ENCODE measurements at places on chromosomes 1 and 21. TPM values are rescaled to one million over a fixed set of nuclear protein-coding genes. Genes with fewer than 3 reads are reported as not detected.

Gene LCE2C
- not detected for total RNA-seq

Gene FAM72D
- total RNA-seq: 8.2 TPM

Gene NID1
- total RNA-seq: 29.2 TPM

Gene UMODL1
- total RNA-seq: not detected

Gene LRRN2
- total RNA-seq: 2.6 TPM

Gene PEX10
- total RNA-seq: 43.3 TPM

Gene KCNJ9
- total RNA-seq: 0.08 TPM

Gene SPRR2D
- total RNA-seq: not detected

Gene EDN2
- total RNA-seq: not detected

Gene TTLL10
- total RNA-seq: 0.45 TPM
